Gastroesophageal sphincter (tissue), 4 donors: ENCODE measurements at places on chromosomes 7 and 10. TPM values are rescaled to one million over a fixed set of nuclear protein-coding genes. Genes with fewer than 3 reads are reported as not detected.

- no peak for ATAC-seq
- H3K36me3 ChIP-seq, result peaks cover 50% of the 10 kb centered on the region
- peaks cover 19% of the 10 kb centered on the region for H3K4me1 ChIP-seq
- no peak overlapping the region for H3K4me3 ChIP-seq
- no peaks in the 10 kb centered on the region for H3K27me3 ChIP-seq
- no peak overlapping the region for H3K27ac ChIP-seq
Observed at GRCh38 chr7:105126436-105126975, 112.5 kb downstream of the KMT2E start.

- no peak overlapping the region for H3K4me3 ChIP-seq
- no peaks in the 10 kb centered on the region for H3K36me3 ChIP-seq
- no peak overlapping the region for H3K27ac ChIP-seq
- ATAC-seq, result no peak
- H3K4me1 ChIP-seq, result no peaks in the 10 kb centered on the region
Observed at GRCh38 chr7:147332988-147333387, 1216.4 kb downstream of the CNTNAP2 start.

DNA sequence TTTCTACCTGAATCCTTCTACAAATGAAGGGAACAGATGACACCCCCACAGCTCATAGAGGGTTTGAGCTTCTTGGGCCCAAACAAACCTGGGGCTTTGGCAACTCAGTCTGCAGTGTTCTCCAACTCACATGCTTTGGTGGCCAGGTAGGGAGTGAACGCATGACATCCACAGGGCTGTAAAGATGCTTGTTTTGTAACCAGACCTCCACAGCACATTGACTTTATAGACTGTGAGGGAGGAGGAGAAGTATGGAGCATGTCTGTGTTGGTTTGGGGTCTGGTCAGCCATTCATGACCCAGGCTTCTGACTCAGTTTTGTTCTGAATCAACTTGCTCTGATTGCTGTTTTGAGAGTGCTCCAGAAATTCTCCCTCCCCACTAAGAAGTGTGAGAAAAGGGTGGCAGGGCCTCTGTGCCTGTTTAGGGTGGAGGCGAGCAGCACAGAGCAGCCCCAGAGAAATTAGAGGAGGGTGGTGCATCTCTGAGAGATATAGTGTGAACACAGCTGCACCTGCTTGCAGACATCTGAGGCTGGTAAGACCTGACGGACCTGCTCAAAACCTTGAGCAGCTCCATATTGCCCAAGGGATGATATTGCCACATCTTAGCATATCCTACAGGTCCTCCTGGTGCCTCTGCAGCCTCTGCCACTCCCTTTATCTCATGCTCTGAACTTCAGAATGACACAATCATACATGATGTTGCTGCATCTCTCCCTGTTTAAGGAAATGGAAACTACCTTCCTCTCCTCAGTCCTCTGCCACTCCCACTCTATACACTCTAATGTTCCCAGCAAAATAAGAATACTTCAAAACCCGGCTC, 287.7 kb downstream of the ABCA13 start:
- H3K4me1 ChIP-seq, result no peaks in the 10 kb centered on the region
- no peaks in the 10 kb centered on the region for H3K36me3 ChIP-seq
- no peak for ATAC-seq

- H3K36me3 ChIP-seq, result no peaks in the 10 kb centered on the region
- no peaks in the 10 kb centered on the region for H3K4me1 ChIP-seq
- no peak overlapping the region for H3K4me3 ChIP-seq
- no peaks in the 10 kb centered on the region for H3K27me3 ChIP-seq
- no peak for ATAC-seq
- H3K27ac ChIP-seq, result no peak overlapping the region
Observed at GRCh38 chr7:81402227-81402626, 367.6 kb downstream of the HGF start.

GRCh38 chr7:74503061-74503460, 49.4 kb downstream of the GTF2IRD1 start:
- H3K36me3 ChIP-seq, result peaks cover 4% of the 10 kb centered on the region
- no peak overlapping the region for H3K4me3 ChIP-seq
- peaks cover 6% of the 10 kb centered on the region for H3K4me1 ChIP-seq
- H3K27ac ChIP-seq, result peak overlapping the region; percentile 56
- ATAC-seq, result no peak

DNA sequence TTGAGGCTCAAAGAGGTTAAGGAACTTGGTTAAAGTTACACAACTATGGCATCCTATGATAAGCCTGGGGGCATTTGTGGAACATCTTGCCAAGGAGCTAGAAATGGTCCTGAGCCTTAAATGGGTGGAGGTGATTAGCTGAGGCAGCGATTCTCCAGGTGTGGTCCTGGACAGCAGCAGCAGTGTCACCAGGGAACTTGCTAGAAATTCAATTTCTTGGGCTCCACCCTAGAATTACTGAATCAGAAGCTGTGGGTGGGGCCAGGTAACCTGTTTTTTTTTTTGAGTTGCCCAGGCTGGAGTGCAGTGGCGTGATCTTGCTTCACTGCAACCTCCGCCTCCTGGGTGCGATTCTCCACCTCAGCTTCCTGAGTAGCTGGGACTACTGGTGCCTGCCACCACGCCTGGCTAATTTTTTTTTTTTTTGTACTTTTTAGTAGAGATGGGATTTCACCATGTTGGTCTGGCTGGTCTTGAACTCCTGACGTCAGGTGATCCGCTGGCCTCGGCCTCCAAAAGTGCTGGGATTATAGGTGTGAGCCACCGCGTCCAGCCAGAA, 13.1 kb downstream of the RPS24 start:
- no peaks in the 10 kb centered on the region for H3K4me1 ChIP-seq
- H3K27me3 ChIP-seq, result no peaks in the 10 kb centered on the region
- ATAC-seq, result no peak
- H3K4me3 ChIP-seq, result no peak overlapping the region
- no peaks in the 10 kb centered on the region for H3K36me3 ChIP-seq

- ATAC-seq, result no peak
- no peaks in the 10 kb centered on the region for H3K27me3 ChIP-seq
- no peaks in the 10 kb centered on the region for H3K36me3 ChIP-seq
Observed at GRCh38 chr7:95066737-95067530, 159.5 kb downstream of the PPP1R9A start.

GRCh38 chr7:123397746-123398338, 136.6 kb downstream of the IQUB start:
- no peak for ATAC-seq
- no peaks in the 10 kb centered on the region for H3K27me3 ChIP-seq
- H3K4me1 ChIP-seq, result peaks cover 26% of the 10 kb centered on the region
- no peak overlapping the region for H3K4me3 ChIP-seq

DNA sequence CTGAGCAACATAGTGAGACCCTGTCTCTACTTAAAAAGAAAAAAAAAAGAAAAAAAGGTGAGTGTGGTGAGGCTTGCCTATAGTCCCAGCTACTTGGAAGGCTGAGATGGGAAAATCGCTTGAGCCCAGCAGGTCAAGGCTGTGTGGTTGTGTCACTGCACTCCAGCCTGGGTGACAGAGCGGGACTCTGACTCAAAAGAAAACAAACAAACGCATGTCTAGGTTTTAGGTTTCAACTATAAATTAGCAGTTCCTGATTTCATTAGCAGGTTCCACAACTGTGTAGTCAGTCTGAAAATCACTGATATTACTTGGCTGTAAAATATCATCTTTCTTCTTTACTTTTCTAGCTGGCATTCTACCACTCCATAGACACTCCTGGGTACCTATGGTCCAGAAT, 155.7 kb upstream of the HGF start:
- no peaks in the 10 kb centered on the region for H3K4me1 ChIP-seq
- no peak for ATAC-seq
- H3K4me3 ChIP-seq, result no peak overlapping the region

- ATAC-seq, result no peak
- no peaks in the 10 kb centered on the region for H3K36me3 ChIP-seq
- H3K27me3 ChIP-seq, result no peaks in the 10 kb centered on the region
- H3K27ac ChIP-seq, result no peak overlapping the region
Observed at GRCh38 chr7:106590209-106590816, 70.6 kb downstream of the CCDC71L start.

DNA sequence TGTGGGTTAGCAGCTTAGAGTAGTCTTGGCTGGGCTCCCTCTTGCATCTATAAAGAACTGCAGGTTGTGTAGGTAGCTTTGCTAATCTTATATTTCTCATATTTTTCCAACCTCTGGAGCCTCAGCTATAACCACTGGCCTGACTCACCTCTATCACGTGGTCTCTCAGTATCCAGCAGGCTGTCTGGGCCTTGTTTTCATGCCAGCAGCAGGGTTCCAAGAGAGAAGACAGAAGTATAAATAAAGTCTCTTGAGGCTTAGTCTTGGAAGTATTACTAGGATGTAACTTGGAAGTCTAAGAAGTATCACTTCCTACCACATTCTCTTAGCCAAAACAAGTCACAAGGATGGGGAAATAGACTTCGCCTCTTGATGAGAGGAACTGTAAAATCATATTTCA, 73.3 kb downstream of the WIPF3 start:
- peaks cover 33% of the 10 kb centered on the region for H3K4me1 ChIP-seq
- no peak overlapping the region for H3K4me3 ChIP-seq
- no peak overlapping the region for H3K27ac ChIP-seq
- peaks cover 10% of the 10 kb centered on the region for H3K27me3 ChIP-seq

DNA sequence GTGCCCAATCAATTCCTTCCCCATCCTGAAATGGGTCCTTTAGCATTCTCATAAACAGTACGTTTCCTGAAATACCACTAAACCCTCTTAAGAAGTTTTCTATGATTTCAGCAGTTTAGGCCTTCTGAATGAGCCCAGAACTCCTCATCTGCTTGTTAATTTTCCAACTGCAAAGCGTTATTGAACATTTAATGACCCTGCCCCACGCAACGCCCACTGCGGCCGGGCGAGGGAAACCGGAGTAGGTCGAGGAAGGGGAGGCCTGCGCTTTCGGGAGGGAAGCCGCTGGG, 608 bp upstream of the UBN2 start:
- no peak for ATAC-seq
- H3K27ac ChIP-seq, result peak overlapping the region; percentile 98
- H3K4me1 ChIP-seq, result no peaks in the 10 kb centered on the region
- H3K4me3 ChIP-seq, result peak overlapping the region; percentile 92

DNA sequence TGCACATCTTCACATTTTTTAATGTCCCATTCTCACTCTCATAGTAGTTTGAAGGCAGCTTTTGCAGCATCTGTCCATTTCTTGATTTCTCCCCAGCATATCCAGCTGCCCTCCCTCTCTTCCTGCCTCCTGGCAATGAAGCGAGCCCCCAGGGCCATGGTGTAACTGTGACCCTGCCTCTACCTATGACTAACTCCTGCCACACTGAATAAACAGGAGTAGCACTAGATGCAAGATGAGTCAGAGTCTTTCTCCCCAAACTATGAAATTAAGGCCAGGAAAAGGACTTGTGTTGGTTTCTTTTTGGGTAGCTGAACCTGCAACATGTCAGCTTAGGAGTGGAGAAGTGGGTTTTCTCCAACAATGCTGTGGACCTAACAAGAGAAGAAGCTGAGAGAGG, 329.0 kb downstream of the RNLS start:
- H3K27ac ChIP-seq, result peak overlapping the region; percentile 67
- H3K4me1 ChIP-seq, result peaks cover 44% of the 10 kb centered on the region
- H3K36me3 ChIP-seq, result no peaks in the 10 kb centered on the region

DNA sequence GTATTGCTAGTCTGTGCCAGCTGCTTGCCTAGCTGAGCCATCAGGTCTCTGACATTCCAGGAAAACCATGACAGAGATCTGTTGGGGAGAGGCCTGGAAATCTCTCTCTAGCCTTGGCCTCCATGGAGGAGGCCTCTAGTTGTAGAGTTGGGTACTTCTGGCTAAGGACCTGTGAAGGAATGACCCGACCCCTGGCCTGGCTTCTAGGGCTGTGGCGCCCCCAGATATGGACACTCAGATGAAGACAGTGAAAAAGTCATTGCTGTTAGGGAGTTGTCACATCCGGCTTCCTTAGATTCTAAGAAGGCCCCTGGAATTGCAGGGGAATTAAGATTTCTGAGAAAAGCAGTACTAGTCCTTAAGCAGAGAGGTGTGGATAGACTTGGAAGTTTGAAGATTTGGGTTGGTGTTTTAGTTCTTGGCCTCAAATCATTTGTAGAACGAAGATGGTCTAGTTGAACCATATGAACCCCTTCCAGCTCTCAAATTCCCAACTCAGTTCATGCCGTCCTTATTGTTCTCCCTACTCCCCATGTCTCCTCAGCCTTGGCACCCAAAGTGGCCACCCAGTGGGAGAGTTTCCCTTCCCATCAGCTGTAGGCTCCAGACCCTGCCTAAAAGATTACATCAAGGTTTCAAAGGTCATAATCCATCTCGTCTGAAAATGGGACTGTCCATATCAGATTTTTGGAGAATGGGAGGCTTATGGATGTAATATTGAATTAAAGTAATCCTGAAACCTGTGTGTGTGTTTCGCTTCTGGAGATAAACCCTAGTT, 7.0 kb downstream of the HHEX start:
- H3K27me3 ChIP-seq, result peaks cover 24% of the 10 kb centered on the region
- no peaks in the 10 kb centered on the region for H3K4me1 ChIP-seq
- H3K36me3 ChIP-seq, result no peaks in the 10 kb centered on the region
- no peak overlapping the region for H3K4me3 ChIP-seq
- H3K27ac ChIP-seq, result peak overlapping the region; percentile 38

The TRIP6 gene
- total RNA-seq, result 94.3 TPM

DNA sequence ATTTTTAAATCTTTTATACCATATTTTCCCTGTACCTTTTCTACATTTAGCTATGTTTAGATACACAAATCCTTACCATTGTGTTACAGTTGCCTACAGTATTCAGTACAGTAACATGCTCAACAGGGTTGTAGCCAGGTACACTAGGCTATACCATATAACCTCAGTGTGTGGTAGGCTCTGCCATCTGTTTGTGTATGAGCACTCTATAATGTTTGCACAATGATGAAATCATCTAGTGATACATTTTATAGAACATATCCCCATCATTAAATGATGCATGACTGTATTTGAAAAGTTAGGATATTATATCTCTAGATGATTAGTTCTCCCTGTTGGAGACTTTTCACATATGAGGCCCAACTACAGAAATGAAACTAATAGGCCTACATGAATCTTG, 188.6 kb downstream of the STK31 start:
- no peak overlapping the region for H3K4me3 ChIP-seq
- ATAC-seq, result no peak
- H3K27me3 ChIP-seq, result no peaks in the 10 kb centered on the region
- no peaks in the 10 kb centered on the region for H3K4me1 ChIP-seq
- H3K27ac ChIP-seq, result no peak overlapping the region

GRCh38 chr10:93993782-93994437, at the start of gene PLCE1:
Gene PLCE1 (plus strand): TSS chr10:93993931. CDS start chr10:94031047, 37,116 bp downstream.
- H3K4me1 ChIP-seq, result no peaks in the 10 kb centered on the region
- H3K27me3 ChIP-seq, result peaks cover 9% of the 10 kb centered on the region
- H3K4me3 ChIP-seq, result peak within 1 kb of the TSS; percentile 46

The HOXA4 gene
- 12.1 TPM for total RNA-seq

DNA sequence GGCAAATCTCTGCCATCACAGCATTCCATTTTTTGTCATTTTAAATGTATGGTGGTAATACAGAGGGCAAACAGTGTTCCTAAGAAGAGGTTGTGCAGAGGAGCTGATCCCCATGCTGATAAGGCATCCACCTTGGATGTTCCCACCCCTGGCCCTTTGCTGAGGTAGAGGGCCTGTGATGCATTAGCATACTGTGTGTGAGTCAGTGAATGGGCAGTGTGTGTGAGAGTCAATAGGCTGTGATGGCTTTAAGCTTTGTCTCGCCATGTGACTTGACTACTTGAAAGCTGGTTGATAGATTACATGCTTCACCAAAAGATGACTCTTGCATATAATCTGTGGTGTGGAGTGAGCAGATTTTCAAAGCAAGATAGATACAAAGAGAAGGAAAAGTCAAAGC, 81.3 kb downstream of the INSYN2A start:
- no peaks in the 10 kb centered on the region for H3K4me1 ChIP-seq
- H3K36me3 ChIP-seq, result peaks cover 61% of the 10 kb centered on the region
- H3K4me3 ChIP-seq, result no peak overlapping the region
- no peaks in the 10 kb centered on the region for H3K27me3 ChIP-seq
- no peak for ATAC-seq

The AGAP9 gene
- total RNA-seq, result 1.6 TPM
